Mesenchymal stem cell (in vitro differentiated cells and primary cell): ENCODE measurements at places on chromosomes 2 and 18.

DNA sequence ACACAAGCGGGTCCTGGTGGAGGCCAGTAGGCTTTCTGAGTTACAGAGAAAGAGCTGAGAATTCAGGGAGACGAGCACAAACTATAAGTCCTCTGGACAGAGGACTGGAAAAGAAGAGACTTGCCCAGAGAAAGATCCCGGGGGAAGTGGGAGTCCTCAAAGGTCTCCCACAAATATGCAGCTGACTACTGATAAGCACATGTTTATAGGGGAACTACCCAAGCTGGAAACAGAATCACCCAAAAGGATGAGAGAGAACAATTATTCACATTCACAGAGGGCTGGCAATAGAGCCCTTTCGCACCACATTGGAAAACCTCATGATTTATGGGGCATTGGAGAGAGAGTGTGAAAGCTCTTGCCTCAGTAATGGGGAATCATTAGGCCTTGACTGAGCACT, 337.6 kb downstream of the IRS1 start:
- DNase-seq = no peak
- H3K27ac ChIP-seq = no peak overlapping the region
- no peak overlapping the region for H3K4me3 ChIP-seq
- H3K36me3 ChIP-seq = no peaks in the 10 kb centered on the region
- no peaks in the 10 kb centered on the region for H3K27me3 ChIP-seq

GRCh38 chr2:171344182-171344581, 89.6 kb downstream of the METTL8 start:
- H3K27me3 ChIP-seq = no peaks in the 10 kb centered on the region
- H3K4me1 ChIP-seq = peaks cover 2% of the 10 kb centered on the region
- no peak overlapping the region for H3K27ac ChIP-seq
- H3K4me3 ChIP-seq = no peak overlapping the region
- no peak for DNase-seq
- no peaks in the 10 kb centered on the region for H3K36me3 ChIP-seq

DNA sequence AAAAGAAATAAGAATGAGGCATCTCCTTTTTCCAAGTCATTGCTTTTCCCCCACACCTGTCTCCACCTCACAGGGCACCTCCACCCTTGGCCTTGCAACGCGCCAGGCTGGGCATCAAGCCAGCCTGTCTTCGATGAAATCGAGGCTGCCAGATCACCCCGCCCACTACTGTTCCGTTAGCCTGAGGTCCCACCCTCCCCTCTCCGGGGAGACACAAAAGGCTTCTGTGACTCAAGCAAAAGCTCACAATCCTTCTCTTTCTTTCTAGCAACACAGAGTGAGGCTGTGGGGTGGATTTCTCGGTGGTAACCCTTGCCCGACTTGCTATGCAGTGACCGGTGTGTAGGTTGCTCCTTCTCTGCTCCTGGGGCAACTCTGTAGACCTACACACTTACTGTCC, 9.9 kb downstream of the TNP1 start:
- H3K4me1 ChIP-seq = no peaks in the 10 kb centered on the region
- no peak overlapping the region for H3K27ac ChIP-seq
- H3K4me3 ChIP-seq = no peak overlapping the region

- H3K27me3 ChIP-seq = no peaks in the 10 kb centered on the region
- peaks cover 1% of the 10 kb centered on the region for H3K4me1 ChIP-seq
- no peaks in the 10 kb centered on the region for H3K36me3 ChIP-seq
- no peak for DNase-seq
These were observed 73.2 kb downstream of the CERS6 start for GRCh38 chr2:168529054-168529833.

GRCh38 chr2:171411791-171412483, 21.9 kb downstream of the METTL8 start:
- no peaks in the 10 kb centered on the region for H3K27me3 ChIP-seq
- H3K4me3 ChIP-seq = no peak overlapping the region
- no peak overlapping the region for H3K27ac ChIP-seq
- H3K4me1 ChIP-seq = peaks cover 3% of the 10 kb centered on the region
- peak; percentile 48 for DNase-seq
- H3K36me3 ChIP-seq = no peaks in the 10 kb centered on the region

- H3K27ac ChIP-seq = no peak overlapping the region
- H3K4me1 ChIP-seq = no peaks in the 10 kb centered on the region
- H3K27me3 ChIP-seq = no peaks in the 10 kb centered on the region
These were observed 328.5 kb upstream of the ZEB2 start for GRCh38 chr2:144848423-144848822.

GRCh38 chr2:17594533-17595401, 54.3 kb downstream of the VSNL1 start:
- no peaks in the 10 kb centered on the region for H3K36me3 ChIP-seq
- peak; percentile 24 for DNase-seq
- no peak overlapping the region for H3K4me3 ChIP-seq
- no peaks in the 10 kb centered on the region for H3K27me3 ChIP-seq

DNA sequence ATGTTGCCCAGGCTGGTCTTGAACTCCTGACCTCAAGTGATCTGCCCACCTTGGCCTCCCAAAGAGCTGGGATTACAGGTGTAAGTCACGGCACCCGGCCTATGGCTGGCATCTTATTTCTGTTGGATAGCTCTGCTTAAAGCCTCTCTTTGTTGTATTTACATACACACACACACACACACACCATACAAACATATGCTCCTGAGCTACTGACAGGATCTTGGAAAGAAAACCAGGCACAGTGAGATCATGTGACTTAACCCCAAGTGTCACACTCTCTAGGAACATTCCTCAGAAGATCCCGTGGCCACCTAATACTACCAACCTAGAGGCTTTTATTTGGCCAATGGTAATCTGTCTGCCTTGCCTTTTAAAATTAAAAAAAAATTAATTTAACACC, 85.1 kb upstream of the HAAO start:
- no peak overlapping the region for H3K4me3 ChIP-seq
- peak; percentile 61 for DNase-seq
- no peaks in the 10 kb centered on the region for H3K36me3 ChIP-seq
- H3K4me1 ChIP-seq = peaks cover 4% of the 10 kb centered on the region

- H3K4me3 ChIP-seq = no peak overlapping the region
- no peaks in the 10 kb centered on the region for H3K4me1 ChIP-seq
- H3K27ac ChIP-seq = no peak overlapping the region
- peak; percentile 20 for DNase-seq
- no peaks in the 10 kb centered on the region for H3K27me3 ChIP-seq
These were observed 298.7 kb upstream of the ACVR2A start for GRCh38 chr2:147546109-147546508.

DNA sequence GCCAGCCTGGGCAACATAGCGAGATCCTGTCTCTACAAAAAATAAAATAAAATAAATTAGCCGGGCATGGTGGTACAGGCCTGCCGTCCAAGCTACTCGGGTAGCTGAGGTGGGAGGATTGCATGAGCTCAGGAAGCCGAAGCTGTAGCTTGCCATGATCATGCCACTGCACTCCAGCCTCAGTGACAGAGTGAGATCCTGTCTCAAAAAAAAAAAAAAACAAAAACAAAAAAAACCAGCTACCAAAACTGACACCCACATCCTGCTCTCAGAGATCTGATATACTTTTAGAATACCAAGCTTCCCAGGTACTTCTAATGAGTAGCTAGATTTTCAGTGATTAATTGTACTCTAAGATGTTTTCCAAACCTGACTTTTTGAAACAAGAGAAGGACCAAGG, 74.0 kb downstream of the TTC27 start:
- DNase-seq = no peak
- no peak overlapping the region for H3K27ac ChIP-seq
- peaks cover 3% of the 10 kb centered on the region for H3K36me3 ChIP-seq
- peaks cover 2% of the 10 kb centered on the region for H3K4me1 ChIP-seq
- H3K4me3 ChIP-seq = no peak overlapping the region
- no peaks in the 10 kb centered on the region for H3K27me3 ChIP-seq

DNA sequence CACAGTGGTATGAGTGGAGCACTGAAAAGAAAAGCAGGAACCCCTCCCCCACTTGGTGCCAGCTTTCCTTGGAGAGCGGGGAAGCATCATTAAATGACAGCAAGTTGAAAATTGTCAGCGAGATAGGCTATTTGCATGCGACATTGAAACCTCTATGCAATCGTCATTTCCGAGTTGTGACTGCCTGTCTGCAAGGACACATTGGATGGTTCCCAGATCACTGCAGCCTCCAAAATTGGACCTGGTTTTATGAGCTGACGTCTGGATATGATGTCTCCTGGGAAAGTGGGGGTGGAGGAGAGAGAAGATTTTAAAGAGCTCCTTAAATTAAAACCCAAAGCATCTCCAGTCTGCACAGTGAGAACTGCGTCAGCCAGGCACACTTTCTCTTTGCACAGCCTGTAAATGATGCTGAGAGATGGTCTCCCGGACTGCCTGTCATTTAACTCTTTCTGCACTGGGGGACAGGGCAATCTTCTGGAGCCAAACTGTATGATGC, 57.8 kb upstream of the KIF5C start:
- peak; percentile 31 for DNase-seq
- H3K4me3 ChIP-seq = peak overlapping the region; percentile 71
- H3K27ac ChIP-seq = no peak overlapping the region
- H3K27me3 ChIP-seq = peaks cover 21% of the 10 kb centered on the region
- H3K4me1 ChIP-seq = peaks cover 12% of the 10 kb centered on the region

DNA sequence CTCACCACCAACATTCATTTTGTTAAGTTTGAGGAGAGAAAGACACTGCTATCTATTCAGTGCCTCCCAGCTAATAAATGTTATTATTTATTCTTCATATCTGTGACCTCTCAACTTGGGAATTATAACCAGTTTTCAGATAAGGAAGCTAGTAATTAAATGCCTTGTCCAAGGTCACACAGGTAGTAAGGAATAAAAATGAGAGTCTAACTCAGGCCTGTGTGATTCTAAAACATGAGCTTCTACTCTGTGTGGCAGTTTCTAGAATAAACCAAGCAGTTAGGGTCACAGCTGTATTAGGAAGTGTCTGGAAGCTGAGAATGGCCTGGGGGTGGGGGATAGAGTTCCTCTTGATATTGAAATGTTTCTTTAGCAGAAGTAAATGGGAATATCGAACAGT, 137.8 kb upstream of the LRATD1 start:
- H3K27me3 ChIP-seq = no peaks in the 10 kb centered on the region
- H3K4me3 ChIP-seq = no peak overlapping the region
- H3K36me3 ChIP-seq = no peaks in the 10 kb centered on the region
- H3K27ac ChIP-seq = no peak overlapping the region
- DNase-seq = no peak

- H3K36me3 ChIP-seq = no peaks in the 10 kb centered on the region
- H3K27ac ChIP-seq = peak overlapping the region; percentile 58
- H3K4me3 ChIP-seq = no peak overlapping the region
- peak; percentile 96 for DNase-seq
These were observed 64.9 kb downstream of the SPRED2 start for GRCh38 chr2:65367524-65367923.

DNA sequence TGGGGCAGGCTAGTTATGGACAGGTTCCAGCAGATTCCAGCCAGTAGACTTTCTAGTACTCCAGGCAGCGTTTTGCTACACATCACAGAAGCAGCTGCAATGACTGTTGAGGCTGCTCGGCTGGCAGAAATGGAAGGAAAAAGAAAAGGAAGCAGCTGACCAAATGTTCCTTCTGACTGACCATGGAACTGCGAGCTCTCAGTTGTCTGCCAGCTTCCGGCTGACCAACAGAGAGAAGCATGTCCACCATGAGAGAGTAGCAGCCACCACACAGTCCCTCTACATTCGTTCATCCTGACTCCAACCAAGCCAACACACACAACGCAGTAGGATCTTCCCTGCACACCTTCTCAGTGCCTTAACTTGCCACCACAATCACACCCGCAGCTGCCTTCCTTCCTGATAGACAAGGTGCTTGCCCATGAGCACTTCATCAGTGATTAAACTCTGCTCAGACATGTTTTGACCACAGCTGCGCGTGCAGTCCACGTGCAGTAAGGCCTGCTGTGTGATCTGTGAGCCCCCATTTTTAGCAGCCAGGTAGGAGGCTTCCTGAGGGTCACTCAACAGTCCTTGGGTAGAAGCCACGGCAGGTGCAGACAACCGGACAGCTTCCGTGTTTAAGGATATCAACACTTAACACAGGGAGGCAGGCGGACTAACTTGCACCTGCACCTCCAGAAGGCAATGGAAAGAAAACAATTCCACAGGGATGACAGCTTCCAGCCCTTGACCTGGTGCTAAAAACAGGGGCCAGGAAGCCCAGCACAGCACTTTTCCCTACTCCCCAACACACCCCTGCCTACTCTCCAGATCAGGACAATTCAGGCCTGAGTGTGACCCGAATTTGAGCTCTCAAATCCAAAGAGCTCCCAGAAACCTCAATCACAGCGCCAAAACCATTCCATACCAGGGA, 996 bp downstream of the TGFBRAP1 start:
- H3K27ac ChIP-seq = peak overlapping the region; percentile 99
- peaks cover 24% of the 10 kb centered on the region for H3K4me1 ChIP-seq
- peak; percentile 67 for DNase-seq
- no peaks in the 10 kb centered on the region for H3K36me3 ChIP-seq

- H3K4me1 ChIP-seq = peaks cover 2% of the 10 kb centered on the region
- no peaks in the 10 kb centered on the region for H3K27me3 ChIP-seq
- no peak overlapping the region for H3K4me3 ChIP-seq
- peak; percentile 15 for DNase-seq
- no peak overlapping the region for H3K27ac ChIP-seq
These were observed 3.9 kb upstream of the SERPINB2 start for GRCh38 chr18:63883617-63884016.

- peaks cover 5% of the 10 kb centered on the region for H3K4me1 ChIP-seq
- H3K27me3 ChIP-seq = peaks cover 3% of the 10 kb centered on the region
- no peak overlapping the region for H3K27ac ChIP-seq
- DNase-seq = peak; percentile 22
- H3K36me3 ChIP-seq = no peaks in the 10 kb centered on the region
- no peak overlapping the region for H3K4me3 ChIP-seq
These were observed 14.2 kb downstream of the TNFRSF11A start for GRCh38 chr18:62339106-62339988.

GRCh38 chr2:144452989-144453336, 67.0 kb downstream of the ZEB2 start:
- peak; percentile 66 for DNase-seq
- H3K27ac ChIP-seq = peak overlapping the region; percentile 86
- peaks cover 6% of the 10 kb centered on the region for H3K4me1 ChIP-seq
- H3K4me3 ChIP-seq = no peak overlapping the region
- no peaks in the 10 kb centered on the region for H3K27me3 ChIP-seq
- peaks cover 11% of the 10 kb centered on the region for H3K36me3 ChIP-seq

DNA sequence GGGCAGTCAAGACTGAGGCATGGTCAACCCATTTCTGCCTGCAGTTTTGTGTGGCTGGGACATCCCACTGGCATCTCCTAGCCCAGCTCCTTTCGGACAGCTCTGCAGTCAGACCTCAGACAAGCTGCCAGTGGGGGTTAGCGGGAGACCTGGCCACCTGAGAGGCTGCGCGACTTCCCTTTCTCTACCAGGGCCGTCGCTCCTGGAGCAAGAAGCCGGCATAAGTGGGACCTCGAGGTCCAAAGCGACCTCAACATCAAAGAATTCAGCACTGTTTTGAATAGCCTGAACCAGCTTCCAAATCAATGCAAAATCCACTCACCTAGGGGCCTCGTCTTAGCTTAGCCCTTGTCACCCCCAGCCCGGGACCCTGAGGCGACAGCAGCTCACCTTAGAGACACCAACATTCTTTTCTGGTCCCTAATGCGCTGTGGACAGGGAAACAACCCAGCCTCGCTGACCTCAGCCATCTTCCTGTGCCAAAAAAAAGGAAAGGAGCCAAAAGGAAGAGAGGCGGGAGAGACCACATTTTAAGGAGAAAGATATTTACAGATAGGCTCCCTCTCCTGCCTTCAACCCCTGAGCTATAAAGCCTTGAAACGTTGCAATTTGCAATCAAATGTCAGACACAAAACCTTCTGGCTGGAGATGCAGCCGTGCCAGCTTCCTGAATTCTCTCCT, 81.2 kb downstream of the GFPT1 start:
- H3K27me3 ChIP-seq = no peaks in the 10 kb centered on the region
- H3K4me1 ChIP-seq = peaks cover 27% of the 10 kb centered on the region
- peak overlapping the region; percentile 83 for H3K4me3 ChIP-seq
- DNase-seq = no peak

GRCh38 chr2:238821391-238821790, 26.5 kb upstream of the TWIST2 start:
- no peaks in the 10 kb centered on the region for H3K36me3 ChIP-seq
- H3K27ac ChIP-seq = no peak overlapping the region
- peak; percentile 64 for DNase-seq
- no peak overlapping the region for H3K4me3 ChIP-seq
